ENCODE measurements at places on chromosomes 5 and 9. TPM values are rescaled to one million over a fixed set of nuclear protein-coding genes. Genes with fewer than 3 reads are reported as not detected.

Gene HAVCR1
- total RNA-seq, result not detected

Gene SLC44A1
- total RNA-seq, result 49.6 TPM

Gene ACSL6
- total RNA-seq, result not detected

Gene TMEM267
- total RNA-seq, result 17.8 TPM

Gene HCN1
- not detected for total RNA-seq

Gene GFPT2
- 13.9 TPM for total RNA-seq

- DNase-seq, result no peak
Observed at GRCh38 chr5:160643616-160644240, 208.3 kb downstream of the ATP10B start.

DNA sequence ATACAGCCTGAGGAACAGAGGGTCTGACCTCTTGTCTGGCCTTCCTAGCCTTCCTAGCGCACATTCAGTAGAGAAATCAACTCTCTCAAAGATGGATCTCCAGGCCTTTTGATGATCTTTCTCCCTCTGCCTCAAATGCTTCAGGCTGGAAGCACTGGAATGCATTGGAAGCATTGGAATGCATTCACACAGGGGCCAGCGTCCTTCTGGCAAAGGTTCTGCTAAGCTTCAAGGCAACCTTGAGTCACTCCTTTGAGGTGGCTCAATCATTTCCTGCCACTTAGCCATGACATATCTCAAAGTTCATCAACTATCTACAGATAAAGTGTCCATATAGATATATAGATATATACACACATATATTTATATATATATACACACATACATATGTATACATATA lies 42.9 kb downstream of the OR2K2 start:
- DNase-seq, result peak; percentile 85

DNA sequence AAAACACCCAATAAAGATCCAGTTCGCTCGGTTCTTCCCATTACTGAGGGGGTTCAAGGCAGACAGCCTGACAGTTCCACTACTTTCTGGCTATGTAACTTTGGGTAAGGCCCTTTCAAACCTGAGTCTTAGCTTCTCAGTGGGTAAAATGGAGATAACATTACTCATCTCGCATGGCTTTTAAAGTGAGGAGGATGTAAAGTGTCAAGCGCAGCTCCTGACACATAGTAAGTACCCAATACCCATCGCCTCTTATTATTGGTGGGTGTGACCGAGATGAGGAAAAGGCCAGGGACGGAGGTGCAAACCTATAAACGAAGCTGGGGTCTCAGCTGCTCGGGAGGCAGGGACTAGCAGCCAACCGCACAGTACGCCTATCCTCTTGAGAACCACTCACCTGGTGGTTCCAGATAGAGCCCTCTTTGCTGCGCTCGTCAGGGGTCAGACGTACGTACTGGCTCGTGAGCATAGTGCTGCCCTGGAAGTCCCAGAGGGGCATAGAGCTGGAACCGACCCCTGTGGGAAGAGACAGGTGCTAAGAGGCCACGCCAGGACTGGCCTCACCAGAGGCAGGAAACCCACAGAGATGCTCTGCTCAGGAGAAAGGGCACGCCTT lies 584 bp downstream of the LMAN2 start:
- no peak for DNase-seq

GRCh38 chr5:7209658-7210057 lies 186.3 kb upstream of the ADCY2 start:
- DNase-seq, result no peak

GRCh38 chr5:151158287-151158661 lies 695 bp upstream of the ANXA6 start:
- DNase-seq, result no peak

DNA sequence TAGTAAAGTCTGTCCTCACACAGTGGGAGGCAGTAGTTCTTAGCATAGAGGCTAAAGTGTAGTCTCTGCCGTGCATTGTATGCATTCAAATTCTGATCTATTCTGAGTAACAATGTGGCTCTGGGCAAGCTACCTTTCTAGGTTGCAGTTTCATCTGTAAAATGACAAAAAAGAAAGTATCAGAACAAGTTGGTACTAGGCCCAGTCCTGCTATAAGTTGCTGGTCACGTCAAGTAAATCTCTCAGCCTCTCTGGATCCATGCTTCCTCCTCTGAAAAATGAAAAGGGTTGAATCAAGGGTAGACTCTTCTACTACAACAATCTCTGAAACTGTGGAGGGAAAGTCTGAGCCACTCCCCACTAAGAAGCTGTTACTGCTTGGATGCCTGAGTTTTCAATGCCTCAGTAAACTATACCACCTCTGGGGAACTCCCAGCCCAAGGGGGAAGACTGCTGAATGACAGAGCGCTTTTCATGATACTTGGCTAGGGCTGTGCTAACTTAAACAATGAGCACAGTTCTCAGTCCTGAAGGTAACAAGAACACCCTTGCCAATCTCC lies 34.5 kb upstream of the SPARC start:
- no peak for DNase-seq

DNA sequence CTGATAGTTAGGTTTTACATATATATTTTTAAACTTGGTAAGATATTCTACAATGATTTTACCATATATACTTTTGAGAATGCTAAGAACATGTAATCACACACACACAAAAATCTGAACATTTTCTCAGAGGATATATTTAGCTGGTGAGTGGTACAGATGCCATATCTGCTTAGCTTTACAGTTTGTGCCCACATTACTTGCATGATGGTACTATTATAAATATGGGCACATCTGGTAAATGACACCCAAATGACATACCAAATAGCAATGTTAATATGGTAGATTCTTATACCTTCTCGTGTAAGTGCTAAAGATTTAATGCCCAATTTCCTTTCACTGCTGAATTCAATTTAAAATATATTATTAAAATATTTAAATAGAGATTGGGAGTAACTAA lies 56.6 kb downstream of the LSM11 start:
- DNase-seq, result no peak

DNA sequence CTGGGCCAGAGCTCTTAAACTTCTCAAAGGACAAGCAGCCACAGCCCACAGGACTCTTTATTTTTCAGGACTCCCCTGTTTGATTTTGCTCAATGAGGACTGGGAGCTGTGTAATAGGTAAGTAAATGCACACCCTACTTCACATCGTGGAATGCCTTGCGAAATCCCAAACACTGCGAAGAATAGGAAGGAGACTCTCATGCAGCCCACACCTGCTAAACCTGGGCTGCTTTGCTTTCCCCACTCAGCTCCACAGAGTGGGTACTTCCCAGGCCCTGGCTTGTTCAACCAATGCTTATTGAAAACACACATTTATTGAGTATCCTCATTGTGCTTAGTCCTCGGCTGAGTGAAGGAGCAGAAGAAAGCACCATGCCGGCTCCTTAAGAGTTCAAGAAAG lies 103.3 kb upstream of the FSTL4 start:
- no peak for DNase-seq

GRCh38 chr5:23440703-23441102 lies 66.7 kb upstream of the PRDM9 start:
- no peak for DNase-seq

GRCh38 chr5:126376443-126376842 lies 46.8 kb upstream of the GRAMD2B start:
- no peak for DNase-seq

GRCh38 chr9:15824310-15824709 lies 271.5 kb downstream of the CCDC171 start:
- DNase-seq, result peak; percentile 36

DNA sequence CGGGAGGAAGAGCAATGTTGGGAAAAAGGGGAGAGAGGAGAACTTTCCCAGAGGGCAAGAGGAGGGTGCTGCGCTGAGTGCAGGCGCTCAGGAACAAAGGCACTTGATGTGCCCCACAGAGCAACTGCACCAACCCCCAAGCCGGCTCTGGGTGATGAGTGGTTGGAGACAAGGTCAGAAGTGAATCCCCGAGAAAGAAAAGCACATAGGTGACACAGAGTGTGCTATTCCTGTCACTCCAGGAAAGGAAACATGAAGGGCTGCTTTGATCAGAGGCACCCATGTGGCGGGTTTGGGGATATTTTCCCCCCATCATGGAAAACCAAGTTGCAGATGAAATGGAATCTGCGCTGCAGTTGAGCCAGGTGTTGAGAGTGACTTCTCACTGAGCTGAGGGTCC lies 20.7 kb upstream of the SLC25A48 start:
- no peak for DNase-seq

DNA sequence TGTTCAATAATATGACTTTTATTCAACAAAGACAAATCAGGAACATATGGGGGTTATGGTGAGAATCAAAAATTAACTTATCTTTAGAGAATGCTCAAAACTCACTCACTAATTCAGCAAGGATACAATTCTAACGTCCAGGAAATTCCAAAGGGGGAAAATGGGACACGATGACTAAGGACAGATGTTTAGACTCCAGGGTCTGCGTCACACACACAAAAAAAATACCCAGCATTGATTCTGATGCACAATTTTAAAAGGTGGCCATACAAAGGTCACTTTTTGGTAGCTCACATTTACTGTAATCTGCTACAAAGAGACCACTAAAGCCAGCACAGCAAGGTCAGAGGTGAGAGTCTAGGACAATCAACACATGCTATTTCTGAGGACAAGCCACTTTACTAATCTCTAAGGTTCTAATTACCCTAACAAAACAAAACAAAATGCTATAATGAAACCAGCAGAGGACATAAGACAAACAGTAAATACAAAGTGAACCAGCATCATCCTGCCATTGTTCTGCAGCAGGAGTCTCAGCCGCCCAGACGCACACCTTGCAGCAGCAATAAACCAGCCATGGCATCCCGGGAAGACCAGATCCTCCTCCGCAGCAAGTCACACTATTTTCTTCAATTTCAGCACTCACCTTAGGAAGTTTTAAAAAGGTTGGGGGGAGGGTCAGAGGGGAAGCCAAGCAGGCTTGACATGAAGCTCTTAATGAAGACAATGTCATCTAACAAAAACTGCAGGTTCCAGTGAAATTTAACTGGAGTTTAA lies 57.8 kb downstream of the TTC39B start:
- peak; percentile 26 for DNase-seq

DNA sequence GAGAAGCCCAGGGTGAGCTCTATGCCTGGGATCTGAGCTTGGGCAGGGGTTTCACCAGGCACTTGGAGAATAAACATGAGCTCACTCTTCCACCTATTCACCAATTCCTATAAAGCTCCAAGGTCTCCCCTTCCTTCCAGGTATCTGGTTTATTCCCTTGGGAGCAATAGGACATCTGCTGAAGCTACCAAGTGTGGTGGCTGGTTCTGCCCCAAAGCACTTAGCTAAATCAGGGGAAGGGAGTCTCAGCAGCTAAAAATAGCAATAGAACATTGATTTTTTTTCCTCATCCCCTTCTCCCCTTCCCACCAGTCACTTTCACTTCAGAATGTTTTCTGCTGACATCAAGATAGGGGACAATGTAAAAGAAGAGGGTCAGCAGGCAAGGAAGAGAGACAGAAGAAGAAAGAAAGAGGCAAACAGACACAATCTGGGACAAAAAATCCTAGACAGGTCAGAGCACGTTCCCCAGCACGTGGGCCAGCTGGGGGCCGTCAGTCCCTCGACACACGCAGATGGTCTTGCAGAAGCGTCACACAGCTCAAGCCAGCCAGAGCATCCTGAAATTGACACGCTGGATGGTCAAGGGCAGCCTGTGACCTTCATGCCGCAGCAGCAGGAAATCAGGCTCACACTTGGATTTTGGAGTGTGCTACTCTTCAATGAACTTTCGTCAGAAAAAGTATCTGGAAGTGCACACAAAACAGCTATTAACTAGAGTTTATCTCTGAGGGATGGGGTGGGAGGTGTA lies 176.0 kb downstream of the ZNF608 start:
- DNase-seq, result no peak

DNA sequence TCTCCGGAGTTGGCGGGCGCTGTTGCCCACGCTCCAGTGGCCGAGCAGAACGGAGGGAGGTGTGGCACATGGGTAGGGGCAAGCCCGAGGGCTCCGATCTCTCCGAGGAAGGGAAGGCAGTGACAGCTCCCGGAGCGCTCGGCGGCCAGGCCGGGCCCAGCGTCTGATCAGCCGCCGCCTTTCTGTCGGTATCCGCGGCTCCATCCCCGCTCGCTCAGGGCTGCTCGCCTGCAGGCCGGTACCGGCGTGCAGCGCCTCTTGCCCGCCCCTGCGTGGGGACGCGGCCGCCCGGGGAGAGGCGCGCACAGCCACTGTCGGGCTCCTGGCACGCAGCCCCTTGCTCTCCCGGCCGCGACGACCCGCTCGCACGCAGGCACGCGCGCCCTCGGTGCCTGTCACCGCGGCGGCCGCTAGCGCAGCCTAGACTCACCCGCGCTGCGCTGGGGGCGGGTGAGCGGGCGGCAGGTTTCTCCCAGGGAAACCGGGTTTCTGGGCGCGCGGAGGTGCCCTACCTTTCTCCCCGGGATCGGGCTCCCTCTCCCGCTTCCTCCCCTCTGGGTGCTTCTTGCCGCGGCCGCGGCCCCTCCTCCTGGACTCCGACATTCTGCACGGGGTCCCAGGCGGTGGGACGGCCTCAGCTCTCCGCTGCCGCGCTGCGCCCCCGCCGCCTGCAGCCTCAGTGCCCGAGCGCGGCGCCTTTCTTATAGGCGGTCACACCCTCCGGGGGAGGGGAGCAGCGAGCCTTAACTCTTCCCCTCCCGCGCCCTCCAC lies 108.4 kb downstream of the PSD2 start:
- DNase-seq, result peak; percentile 6

DNA sequence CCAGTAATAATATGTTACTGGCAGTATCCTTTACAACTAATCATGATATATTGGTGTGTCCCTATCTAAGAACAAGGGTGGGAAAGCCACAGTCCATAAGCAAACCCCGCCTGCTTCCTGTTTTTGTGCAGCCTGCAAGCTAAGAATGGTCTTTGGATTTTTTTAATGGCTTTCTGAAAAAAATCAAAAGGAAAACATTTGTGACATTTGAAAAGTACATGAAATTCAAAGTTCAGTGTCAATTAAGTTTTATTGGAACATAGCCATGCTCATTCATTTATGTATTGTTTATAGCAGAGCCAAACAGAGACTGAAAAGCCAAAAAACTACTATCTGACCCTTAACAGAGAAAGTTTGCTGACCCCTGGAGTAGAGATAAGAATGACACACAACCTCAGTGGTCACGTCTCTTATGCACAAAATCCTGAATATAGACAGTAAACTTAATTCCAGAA lies 12.8 kb upstream of the TMEM245 start:
- no peak for DNase-seq

GRCh38 chr5:95838001-95838520 lies 15.5 kb upstream of the GLRX start:
- DNase-seq, result no peak

- no peak for DNase-seq
Observed at GRCh38 chr5:150422075-150422474, 9.4 kb upstream of the CD74 start.

DNA sequence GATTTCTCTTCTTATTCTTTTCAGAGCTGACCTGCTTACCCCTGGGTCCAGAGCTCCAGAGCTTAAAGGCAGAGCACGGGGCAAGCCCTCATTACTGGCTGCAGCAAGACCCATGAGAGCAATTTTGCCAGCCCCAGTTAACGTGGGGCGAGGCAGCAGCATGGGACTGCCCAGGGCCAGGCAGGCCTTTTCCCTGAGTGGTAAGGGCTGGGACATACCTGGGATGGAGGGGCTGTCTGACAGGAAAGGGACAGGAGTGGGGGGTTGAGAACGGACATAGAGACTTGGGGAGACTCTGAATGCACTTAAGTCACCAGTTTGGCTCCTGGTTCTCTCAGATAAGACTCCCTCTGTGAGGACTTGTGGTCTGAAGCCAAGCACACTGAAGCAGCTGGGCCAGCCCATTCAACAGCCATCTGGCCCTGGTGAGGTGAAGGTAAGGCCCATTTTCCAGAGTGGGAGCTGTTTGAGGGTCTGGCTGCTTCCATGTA lies 26.2 kb downstream of the HMGXB3 start:
- no peak for DNase-seq

All from RPMI7951 (cell line).